ENCODE measurements at places on chromosomes 6 and 20.
A peak's percentile ranks its signal among the peaks of the same experiment; 100 is the strongest.

- no peak for DNase-seq
These were observed 161.3 kb upstream of the AGPAT4 start for GRCh38 chr6:161434921-161435747.

- no peak for DNase-seq
These were observed 38.6 kb upstream of the NOL4L start for GRCh38 chr20:32623667-32624157.

DNA sequence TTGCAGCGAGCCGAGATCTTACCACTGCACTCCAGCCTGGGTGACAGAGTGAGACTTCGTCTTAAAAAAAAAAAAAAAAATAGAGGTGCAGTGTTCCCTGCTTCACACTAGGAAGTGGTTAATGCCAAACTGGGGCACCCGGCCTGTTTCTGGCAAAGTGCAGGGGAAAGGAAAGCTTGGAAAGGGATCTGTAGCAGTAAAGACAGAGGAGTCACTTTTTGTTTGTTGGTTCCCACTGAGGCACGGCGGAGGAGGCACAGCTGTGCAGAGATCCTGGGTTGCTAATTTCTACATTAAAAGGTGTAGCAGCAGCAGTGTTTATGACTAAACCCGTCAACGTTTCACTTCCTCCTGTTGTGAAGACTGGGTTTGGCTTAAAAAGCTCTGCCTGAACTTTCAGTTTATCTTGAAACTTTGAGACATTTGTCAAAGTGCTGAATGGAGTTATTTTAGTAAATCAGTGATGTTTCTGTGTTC is 125.6 kb downstream of the CARMIL1 start:
- peak; percentile 9 for DNase-seq

DNA sequence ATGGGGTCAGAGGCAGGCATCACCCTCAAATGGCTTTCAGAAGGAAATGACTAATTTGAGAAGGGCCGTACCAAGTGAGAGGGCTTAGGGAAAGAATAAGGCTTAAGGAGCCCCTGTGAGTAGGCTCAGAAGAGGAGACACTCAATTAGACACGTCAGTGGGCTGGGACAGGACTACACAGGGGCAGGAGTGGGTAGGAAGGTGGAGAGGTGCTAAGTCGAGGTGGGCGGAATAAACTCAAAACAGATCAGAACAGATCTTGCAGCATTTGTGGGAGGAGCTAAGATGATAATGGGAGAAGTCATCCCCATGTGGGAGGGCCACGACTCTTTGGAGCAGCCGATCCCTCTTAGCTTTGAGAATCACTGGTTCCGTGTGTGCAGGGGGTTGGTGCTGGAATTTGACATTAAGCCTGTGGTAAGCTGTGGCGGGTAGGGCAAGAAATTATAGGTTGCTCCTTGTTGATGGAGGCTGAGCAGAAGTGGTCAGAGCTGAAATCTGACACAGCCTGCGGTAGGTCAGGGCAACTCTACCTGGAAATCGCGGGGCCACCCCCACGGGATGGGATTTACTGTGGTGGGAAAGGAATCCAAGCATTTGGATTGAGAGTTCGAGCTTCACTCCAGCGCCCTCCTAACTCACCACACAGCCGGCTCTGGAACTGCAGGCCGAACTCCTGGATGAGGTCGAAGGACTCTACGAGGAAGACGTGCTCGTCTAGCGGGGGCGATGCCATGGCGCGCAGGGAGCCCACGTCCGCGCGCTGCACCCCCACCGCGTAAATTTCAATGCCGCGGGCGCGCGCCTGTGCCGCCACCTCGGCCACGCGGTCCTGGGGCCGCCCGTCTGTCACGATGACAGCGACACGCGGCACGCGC is 2.8 kb upstream of the RBPJL start:
- no peak for DNase-seq

- DNase-seq = peak; percentile 73
These were observed 557 bp upstream of the DYNLRB1 start for GRCh38 chr20:34515484-34516246.

GRCh38 chr6:35272005-35272404 is 12.5 kb downstream of the ZNF76 start:
- DNase-seq = no peak

- DNase-seq = no peak
These were observed 6.2 kb downstream of the CSTL1 start for GRCh38 chr20:23445596-23446217.

DNA sequence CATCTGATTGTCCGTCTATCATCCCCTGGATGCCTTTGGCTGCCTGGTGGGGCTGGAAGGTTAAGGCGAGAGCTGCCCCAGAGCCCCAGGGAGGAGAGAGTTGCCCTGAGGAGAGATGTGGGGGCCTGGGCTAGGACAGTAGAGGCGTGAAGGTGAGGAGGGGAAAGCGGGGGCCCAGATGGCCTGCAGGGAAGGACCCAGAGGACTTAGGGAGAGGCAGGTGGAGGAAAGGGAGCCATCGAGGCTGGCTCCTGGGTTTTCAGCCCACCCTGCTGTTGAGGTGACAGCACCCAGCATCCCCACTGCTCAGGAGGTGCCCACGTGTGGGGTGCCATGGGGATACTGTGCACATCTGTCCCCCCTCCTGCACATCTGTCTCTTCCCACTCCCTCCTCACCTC is 273.7 kb downstream of the TAF4 start:
- no peak for DNase-seq

DNA sequence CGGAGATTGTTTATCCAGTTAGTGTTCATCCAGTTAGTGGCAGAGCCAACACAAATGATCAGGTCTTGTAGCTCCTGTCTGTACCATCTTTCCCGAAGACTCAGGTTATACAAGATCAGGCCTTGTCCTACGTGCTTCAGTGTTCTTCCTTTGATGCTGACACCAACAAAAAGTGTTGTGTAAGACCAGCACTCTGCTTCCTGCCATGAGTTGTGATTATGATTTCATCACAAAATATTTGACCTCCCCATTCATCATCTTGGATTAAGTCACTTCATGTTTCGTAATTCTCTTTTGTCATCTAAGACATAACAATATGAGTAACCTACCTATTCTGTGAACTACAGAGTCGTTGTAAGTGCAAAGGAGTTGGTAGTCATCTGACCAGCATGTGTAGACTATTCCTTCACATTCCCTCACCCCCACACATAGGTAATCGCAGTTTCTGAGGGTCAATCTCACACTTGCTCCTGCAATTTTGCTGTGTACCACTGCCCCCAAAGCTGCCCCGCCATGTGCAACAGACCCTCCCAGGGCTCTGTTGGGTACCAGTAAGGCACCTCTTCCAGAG is 135.6 kb upstream of the SLC22A23 start:
- no peak for DNase-seq

- no peak for DNase-seq
These were observed 38.1 kb upstream of the FLRT3 start for GRCh38 chr20:14375416-14375985.

- no peak for DNase-seq
These were observed 1.6 kb downstream of the MDFI start for GRCh38 chr6:41639809-41640371.

DNA sequence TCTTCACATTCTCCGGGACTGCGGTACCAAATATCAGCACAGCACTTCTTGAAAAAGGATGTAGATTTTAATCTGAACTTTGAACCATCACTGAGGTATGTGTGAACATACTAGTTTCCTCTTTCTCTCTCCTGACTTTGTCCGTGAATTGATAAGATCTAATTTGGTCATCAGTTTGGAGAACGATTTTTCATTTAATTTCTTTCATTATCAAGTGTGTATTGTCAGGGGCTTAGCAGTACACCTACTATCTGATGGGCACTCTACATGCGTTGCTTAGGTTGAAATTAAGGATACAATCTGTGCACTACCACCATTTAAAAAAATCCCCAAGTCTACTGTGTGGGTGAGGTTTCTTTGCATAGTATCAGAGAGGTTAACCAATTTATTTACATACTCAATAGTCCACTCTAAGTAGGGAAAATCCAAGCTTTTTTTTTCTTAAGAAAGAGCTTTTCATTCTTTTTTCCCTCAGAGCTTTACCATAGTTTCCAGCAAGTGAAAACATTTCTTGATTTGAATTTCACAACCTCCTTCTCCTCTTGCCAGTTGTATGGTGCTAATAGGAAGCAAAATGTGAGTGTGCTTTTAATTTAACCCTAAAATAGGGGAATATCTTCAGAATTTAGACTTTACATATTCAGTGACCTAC is 105.4 kb upstream of the ESR1 start:
- no peak for DNase-seq

- DNase-seq = no peak
These were observed 589.2 kb upstream of the MAN1A1 start for GRCh38 chr6:119938752-119939151.

DNA sequence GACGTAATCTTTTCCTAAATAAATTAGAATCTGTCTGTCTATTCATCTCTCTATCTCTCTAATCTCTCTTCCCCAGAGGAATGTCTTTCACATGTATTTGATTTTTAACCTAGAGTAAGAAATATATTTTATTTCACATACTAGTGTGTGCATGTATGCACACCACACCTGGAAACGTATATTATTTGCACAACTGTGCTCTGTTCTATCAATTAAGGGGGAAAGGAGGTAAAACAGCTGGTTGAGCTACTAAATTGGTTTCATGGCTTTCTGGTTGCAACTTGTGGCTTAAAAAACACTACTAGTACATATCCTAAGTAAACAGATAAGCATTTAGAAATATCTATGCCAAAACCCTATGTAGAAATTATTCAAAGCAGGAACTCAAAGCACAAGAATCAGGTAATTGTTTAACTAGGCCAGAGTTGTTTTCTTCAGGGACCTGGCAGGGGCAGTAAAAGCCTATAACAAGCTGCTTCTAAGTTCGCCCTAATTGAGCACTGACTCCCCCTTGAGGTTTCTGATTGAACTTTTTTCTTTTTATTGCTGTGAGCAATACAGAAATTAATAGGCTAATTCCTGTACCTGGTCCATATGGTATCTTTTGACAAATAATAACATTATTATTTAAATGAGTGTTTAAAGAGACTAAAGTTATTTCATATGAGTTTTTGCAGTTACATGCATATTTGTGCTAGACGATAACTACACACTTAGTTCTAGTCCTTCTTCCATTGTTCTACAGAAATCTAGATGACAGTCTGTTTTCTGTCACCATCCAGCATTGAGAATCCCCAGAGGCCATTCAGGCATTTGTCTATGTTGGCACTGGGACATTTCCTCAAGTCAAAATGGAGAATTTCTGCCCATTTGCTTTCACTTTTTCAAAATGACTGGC is 88.6 kb downstream of the MCHR2 start:
- no peak for DNase-seq

DNA sequence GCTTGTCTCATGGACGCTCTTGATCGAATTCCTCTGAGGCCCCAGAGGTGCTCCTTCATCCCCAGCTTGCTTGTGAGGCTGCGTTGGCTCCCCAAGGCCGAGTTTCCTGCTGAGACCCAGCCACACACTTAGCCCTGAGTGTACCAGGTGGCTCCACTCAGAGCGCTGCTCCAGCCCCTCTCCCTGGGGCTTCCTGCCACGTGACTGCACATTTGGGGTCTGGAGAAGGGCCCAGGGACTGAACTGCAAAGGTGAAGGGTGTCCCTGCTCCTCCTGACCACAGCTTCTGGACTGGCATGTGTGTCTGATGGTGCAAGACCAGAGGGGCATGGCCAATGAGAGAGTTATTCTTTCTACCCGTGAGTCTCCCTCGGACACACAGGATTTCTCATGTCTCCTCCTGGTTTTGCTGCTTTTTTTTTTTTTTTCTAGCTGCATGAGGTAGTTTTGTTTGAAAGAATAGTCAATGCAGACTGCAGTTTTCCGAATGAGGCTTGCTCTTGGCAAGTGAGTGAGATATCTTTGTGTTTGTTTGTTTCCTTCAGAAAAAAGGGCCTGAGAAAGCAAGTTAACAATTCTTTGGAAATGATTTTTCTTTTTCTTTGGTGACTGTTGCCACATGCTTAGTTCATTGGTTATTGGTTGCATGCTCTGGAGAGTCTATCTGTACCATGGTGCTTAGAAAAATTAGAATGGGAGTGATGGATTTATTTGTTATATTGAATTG is 3.1 kb upstream of the ZNF831 start:
- DNase-seq = no peak

DNA sequence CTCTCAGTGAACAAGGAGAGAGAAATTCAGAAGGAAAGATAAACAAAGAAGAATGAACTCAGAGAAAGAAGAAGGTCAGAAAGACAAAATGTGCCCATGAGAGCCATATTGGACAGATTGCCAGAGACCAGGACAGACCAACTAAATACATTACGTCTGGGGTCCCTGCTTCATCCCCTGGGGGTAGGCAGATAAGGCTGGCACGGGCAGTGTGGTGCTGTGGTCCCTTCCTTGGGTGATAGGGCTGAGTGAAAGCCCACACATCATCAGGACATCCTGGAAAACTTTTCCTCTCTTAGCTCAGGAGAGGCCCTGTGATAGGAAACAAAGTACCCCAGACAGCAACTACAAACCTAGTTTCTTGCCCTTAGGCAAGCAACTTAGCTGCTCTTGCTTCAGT is 13.2 kb upstream of the ARMC12 start:
- DNase-seq = no peak

GRCh38 chr6:89438248-89438647 is 5.3 kb downstream of the ANKRD6 start:
- DNase-seq = no peak

DNA sequence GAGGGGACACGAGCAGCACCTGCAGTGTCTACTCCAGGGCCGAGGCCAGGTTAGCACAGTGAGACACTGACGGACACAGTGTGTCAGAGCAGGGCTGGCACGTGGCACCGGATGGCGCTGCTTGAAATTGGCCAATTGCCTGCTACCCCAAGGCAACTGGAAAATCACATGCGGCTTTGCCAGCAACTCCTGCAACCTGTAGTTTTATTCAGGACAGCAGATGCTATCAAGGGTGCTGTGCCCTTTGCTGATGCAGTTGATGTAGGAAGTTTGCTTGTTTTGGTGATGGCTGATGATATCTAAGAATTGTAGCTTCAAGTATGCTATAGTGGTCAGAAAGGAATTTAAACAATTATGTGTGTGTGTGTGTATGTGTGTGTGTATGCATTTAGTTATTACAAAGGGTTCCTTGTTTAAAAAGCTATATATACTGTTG is 25.9 kb downstream of the RIN2 start:
- DNase-seq = no peak

DNA sequence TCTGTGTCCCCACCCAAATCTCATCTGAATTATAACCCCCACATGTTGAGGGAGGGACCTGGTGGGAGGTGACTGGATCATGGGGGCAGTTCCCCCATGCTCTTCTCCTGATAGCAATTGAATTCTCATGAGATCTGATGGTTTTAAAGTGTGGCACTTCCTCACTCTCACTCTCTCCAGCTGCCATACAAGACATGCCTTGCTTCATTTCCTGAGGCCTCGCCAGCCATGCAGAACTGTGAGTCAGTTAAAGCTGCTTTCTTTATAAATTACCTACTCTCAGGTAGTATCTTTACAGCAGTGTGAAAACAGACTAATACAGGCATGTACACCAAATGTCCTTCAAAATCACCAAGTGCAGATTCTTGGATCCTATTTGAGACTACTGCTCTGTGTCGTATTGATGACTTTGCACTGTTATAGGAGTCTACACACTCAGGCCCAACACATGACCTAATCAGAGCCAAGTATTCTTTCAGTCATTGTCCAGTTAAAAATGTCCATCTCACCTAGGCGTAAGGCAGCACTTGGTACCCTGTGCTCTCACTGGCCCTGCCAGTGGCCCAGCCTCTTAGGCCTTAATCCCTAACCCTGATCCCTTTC is 52.8 kb upstream of the UST start:
- no peak for DNase-seq

Data from activated naive CD4-positive, alpha-beta T cell treated with Interleukin-2 at 50 U/mL for 16 hours (primary cell).